ENCODE measurements at places on chromosomes 7 and 10.

DNA sequence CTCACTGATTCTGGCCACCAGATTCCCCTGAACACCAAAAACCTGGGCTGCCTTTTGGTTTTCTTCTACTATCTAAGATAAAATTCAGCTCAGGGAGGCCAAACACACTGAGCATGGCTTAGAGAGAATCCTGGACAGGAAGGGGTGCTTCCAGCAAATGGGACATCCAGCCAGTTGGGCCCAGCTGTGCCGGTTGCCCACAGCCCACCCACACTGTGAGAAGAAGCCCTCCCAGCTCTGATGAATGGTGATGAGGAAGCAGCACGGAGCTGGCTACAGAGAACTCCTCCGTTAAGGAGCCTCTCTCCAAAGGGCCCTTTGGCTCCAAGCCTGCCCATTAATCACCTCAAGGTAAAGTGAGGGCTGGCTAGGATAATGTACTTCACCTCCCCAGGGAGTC is 15.9 kb downstream of the LRRC18 start:
- DNase-seq: no peak

DNA sequence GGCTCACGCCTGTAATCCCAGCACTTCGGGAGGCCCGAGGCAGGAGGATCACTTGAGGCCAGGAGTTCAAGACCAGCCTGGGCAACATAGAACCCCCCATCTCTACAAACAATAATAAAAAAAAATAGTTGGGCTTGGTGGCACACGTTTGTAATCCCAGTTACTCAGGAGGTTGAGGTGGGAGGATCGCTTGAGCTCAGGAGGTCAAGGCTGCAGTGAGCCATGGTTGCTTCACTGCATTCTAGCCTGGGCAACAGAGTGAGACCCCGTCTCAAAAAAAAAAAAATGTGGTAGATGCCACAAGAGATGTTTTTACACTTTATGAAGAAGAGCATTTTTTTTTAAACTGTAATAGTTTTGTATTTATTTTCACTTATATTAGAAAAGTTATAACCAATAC is 12.8 kb downstream of the NYAP1 start:
- no peak for DNase-seq

DNA sequence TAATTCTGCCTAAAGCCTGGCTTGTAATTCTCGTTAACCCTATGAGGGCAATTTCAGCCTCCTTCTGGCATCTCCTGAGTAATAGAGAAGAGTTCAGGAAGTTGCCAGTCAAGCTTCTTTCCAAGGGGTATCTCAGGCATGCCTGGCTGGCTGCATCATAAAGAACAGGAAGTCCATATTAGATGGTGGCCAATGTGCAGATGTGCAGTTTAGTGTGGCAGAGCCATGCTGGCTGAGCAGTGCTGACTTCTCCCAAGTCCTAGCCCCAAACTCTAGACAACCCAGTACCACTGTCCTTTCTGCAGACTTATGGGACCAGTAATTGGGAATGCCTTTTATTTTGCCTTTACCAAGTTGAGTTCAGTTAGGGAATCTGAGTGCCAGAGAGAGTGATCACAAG is 517.9 kb downstream of the GALNT17 start:
- DNase-seq: no peak

DNA sequence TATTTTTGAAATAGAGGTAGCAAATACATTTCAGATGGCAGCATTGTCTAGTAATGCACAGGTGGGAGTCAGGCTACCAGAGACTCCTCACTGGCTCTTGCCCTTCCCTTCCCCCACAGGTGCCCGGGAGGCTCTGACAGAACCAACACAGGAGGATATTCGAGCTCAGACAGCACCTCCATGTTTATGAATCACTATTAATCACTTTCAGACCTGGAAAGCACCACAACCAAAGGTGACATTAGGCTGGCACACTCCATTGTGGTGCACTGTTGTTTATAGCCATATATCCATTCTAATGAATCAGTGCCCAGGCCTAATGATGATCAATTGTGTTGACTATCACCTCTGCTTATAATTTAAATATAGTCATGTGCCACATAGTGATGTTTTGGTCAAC is 107.8 kb upstream of the NAMPT start:
- no peak for DNase-seq

DNA sequence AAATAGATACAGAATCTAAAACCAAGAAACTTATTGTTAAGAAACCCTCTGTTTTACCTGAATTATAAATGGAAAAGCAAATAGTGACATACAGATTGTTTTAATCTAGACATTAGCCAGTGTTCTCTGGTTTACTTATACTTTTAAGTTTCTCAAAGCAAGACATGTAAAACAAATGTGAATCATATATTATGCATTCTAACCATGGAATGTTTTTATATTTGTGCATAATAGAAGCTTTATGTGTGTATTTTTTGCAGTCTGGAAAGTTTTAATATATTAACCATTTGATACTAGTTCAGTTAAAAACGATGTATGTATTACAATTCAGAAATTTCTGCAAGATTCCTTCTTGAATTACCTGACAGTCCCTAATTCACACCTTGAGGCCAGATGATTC is 150.6 kb upstream of the TMEM72 start:
- no peak for DNase-seq

Measured in stimulated activated CD8-positive, alpha-beta memory T cell treated with anti-CD3 and anti-CD28 coated beads, Interleukin-4, amount 100 ng/mL, for 4 hours (primary cell).